ENCODE measurements at places on chromosomes 1 and 21.

DNA sequence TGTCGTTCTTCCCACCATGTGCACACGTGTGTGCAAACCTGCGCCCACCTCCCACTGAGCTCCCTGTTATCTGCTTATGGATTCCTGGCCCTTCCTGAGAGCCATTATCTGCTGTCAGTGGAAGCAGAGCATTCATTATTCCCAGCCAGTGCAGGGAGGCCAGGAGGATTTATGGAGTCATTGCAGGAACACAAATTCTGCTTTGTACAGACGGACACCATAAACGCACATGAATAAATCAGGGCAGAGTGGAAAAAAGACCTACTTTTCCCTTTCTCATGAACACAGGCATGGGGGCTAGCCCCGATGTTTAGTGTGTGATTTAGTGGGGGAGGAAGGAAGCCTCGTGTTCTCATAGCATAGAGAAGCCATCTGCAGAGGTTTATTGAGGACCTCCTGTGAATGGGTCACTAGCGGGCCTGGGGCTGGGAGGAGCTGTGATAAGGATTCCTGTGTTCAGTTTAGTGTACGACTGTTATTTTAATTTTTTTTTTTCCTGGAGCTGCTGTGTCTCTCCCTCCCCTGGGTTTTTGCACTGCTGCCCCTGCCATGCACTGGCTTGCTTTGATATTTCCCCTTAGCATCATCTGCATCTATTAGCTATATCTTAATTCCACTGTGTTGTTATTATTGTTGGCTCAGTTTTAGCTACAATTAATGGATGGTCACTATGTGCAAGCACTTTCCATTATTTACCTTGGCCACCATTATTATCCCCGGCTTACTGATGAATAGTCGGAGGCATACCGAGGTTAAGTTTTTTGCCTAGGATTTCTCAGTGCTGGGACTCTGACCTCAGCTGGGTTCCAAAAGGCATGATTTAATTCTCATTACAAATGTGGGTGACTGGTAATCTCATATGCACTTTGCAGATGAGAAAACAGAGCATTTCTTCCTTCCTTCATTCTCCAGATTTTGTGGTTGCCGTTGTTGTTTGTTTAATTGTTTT lies 33.0 kb downstream of the HUNK start:
- no peak for DNase-seq

DNA sequence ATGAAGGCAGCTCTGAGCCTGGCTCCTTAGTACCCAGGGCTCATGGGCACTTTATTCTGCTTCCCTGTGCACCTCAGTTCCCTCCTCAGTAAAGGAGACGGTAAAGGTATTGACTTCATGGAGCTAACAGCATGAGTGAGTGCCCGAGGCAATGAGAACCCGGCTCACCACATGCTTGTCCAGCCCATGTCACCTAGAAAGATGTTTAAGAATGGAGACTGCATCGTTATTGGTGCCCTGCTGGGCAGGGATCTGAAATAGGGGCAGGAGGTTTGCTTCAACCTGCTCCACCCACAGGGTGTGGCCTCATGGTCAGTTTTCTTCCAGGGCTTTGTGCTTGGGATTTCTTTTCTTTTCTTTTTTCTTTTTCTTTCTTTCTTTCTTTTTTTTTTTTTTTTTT lies 7.0 kb upstream of the KCNE1 start:
- DNase-seq, result no peak

DNA sequence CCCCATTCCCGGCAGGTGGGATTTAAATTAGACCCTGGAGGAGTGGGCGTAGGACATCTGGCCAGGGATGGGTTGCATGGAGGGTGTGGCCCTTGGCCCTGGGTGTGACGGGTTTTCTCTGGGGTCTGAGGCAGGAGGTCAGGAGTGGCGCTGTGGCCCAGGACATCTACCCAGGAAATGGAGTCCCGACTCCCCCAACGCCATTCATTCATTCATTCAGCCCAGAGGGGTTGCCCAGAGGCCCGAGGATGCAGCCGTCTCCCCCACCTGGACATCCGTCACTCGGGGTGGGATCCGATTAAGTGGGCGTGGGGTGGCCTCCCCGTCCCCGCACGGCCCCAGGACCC lies 663 bp downstream of the ATP13A2 start:
- no peak for DNase-seq

GRCh38 chr1:165173409-165173808 lies 183.1 kb downstream of the LMX1A start:
- DNase-seq, result no peak

- DNase-seq, result no peak
These were observed 15.1 kb downstream of the RCSD1 start for GRCh38 chr1:167645140-167645541.

DNA sequence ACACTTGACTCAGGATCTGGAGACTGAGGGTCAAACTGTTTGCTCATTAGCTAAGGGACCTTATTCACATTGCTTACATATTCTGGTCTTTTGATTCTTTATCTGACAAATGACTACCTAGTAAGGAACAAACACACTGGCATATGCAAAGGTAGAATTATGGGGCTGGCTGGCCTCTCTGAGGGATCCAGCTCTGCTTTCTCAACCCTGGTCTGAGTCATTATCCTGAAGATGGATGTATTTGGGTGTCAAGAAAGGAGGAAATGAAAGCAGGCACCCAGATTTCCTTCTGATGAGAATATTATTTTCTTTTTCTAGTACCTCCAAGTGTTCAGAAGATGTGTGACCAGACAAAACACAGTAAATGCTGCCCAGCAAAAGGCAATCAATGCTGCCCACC lies 6.0 kb downstream of the SMCP start:
- DNase-seq, result no peak

GRCh38 chr1:215983680-215984079 lies 416.6 kb downstream of the KCTD3 start:
- DNase-seq, result no peak

Data from CD8-positive, alpha-beta T cell (primary cell).